ENCODE measurements at places on chromosomes 5 and 9.

GRCh38 chr5:86756839-86757238 is 139.1 kb downstream of the COX7C start:
- DNase-seq = no peak

DNA sequence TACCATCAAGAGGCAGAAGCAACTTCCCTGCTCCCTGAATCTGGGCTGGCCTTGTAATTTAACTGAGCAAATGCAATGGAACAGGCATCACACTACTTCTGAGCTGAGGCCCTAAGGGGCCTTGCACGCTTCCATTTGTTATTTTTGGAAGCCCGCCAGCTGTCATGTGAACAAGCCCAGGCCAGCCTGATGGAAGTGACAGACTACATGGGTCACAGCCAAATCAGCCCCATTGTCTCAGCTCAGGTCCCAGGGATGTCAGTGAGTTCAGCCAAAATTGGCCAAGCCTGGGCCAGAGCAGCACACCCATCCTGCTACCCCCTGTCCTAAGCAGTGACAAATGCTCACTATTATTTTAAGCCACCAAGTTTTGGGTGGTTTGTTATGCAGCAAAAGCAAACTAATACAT is 72.8 kb downstream of the PRRT1B start:
- DNase-seq = no peak

- DNase-seq = peak; percentile 87
Observed at GRCh38 chr9:116287721-116288120, 134.1 kb downstream of the PAPPA start.

DNA sequence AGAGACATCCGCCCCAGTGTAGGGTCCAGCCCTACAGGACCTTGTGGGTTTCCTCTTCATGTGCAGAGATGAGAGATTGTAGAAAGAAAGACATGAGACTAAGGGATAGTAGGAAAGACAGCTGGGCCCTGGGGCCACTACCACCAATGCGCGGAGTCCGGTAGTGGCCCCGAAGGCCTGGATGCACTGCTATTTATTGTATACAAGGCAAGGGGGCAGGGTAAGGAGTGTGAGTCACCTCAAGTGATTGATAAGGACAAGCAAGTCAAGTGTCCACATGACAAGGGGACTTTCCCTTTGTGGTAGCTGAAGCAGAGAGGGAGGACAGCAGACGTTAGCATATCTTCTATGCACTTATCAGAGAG is 6.2 kb upstream of the TMEM141 start:
- no peak for DNase-seq

DNA sequence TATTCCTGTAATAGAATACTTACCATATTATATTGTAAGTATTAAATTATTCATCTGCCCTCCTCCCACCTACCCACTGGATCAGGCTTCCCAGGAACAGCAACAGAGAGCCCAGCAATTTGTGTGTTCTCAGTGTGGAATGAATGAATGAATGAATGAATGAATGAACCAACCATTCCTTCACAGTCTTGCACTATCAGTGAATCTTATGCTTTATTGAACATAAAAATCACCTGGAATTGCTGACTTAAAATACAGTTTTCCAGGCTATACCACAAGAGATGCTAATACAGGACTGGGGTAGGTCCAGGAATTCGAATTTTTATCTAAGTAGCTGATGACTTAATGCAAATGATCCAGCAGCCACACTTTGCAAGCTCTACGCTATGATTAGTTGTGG is 51.6 kb downstream of the DOCK8 start:
- DNase-seq = no peak

DNA sequence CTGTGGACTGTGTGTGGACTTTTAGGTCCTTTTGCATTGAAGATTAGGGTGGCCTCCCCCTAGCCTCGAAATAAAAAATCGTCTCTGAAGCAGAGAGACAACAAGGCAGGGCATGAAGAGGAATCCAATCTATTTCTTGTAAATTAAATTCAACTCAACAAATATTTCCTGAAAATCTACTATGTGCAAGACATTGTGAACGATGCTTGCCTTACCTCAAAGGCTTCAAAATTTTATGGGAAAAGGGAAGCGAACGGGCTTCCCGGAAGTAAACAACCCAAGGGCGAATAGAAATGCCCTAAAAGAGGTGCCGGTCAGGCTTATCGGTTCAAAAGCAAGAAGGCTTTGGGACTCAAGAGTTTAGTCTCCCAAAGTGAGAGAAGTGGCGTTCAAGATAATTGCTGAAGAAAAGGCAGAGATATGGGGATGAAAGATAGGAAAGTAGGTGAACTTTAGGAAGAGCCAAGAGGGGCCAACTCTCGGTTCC is 525 bp downstream of the KIF24 start:
- DNase-seq = no peak

- DNase-seq = no peak
Observed at GRCh38 chr9:28782630-28783029, 1209.3 kb upstream of the C9orf72 start.

DNA sequence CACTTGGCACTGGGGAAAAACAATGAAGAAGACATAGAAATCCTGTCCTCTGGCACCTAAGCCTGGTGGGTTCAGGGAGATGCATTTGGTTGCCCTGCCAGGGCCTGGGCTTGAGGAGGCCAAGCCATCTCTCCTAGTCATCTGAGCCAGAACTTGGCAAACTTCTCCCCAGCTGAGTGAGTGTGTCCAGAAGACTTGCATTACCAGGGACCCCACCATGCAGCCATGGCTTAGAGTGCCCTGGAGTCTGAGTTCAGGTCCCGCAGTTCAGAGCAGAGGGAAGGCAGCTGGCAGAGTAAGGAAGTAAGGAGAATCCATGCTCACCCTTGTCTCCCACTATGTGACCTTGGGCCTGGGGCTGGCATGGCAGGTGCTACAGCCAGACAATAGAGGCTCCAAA is 37.4 kb upstream of the FCN1 start:
- DNase-seq = no peak

DNA sequence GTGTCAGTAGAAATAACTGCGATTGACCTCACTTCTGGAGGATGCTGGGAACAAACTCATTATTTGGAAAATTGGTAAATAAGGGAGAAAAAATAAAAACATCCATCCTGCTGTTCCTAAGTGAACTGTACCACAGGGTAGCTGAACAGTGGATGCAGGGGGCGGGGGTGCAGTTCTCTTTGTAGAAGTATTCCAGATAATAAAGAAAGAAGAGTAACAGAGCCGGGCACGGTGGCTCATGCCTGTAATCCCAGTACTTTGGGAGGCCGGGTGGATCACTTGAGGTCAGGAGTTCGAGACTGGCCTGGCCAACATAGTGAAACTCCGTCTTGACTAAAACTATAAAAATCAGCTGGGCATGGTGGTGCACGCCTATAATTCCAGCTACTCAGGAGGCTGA is 132.1 kb downstream of the COL23A1 start:
- no peak for DNase-seq

- no peak for DNase-seq
Observed at GRCh38 chr9:123318202-123318601, 37.8 kb upstream of the CRB2 start.

DNA sequence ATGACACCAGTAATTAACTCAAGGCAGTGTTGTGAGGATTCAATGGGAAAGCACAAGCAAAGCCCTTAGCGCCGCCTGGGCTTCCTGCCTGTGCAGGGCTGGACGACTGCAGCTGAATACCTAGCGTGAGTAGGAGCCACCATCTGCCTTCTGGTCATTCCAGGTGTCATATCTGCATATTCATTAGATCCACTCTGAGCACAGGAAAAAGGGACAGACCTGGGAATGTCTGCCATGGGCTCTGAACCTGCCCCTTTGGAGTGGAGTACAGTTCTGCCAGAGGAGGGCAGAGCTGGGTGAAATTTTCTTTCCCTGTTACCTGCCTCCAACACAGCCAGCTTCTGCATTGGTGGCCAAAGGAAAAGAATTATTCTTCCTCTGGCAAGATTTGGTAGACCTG is 298.8 kb downstream of the NSG2 start:
- no peak for DNase-seq

All from GM23248 (cell line).